ENCODE measurements at places on chromosomes 16 and 17.
A peak's percentile ranks its signal among the peaks of the same experiment; 100 is the strongest.

DNA sequence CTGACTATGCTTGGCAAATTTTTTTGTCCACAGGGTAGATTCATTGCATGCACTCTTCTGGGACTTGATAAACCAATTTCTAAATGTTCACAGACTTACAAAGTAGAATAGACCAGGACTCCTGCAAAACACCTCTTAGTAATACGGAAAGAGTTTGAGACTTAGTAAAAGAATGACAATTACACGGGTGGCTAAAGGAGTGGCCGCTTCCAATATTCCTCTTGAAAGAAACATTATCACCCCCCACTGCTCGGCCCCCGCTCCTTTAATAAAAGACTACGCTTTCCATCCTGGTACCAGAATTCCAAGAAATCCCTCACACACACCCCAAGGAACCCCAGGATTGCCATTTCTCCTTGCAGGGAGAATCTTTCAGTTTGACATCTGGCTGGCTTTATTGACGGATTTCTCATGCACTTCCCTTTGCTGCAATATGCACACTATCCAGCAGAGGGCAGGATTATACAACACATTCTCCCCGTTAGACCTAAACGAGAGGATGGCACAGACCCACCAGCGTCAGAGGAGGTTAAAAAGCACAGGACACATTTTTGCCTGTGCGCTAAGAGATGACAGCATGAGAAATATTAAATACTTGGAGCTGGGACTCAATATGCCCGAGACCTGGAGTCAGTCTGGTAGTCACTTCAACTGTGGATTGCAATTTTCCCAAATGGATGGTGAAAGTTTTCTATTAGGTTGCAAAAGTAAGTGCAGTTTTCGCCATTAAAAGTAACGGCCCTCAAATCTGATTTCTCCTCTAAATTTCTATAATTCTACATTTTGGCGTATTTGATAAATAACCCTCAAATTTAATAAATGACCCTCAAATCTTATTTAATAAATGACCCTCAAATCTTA is 46.6 kb upstream of the NUDT7 start:
- DNase-seq: peak; percentile 78

- no peak for DNase-seq
Observed at GRCh38 chr17:62193249-62193648, 128.2 kb upstream of the MED13 start.

DNA sequence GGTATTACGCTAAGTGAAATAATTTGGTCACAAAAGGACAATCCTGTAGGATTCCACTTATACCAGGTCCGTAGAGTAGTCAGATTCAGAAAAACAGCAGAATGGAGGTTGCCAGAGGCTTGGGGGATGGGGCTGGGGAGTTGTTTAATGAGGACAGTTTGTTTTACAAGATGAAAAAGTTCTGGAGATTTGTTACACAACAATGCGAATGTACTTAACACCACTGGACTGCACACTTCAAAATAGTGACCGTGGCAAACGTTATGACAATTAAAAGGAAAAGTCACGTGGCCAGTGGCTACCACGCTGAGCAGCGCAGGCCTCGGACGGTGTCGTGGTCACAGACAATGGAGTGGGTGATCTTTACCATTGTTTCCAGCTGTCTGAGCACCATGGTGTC is 338.1 kb downstream of the SEC14L1 start:
- DNase-seq: no peak

DNA sequence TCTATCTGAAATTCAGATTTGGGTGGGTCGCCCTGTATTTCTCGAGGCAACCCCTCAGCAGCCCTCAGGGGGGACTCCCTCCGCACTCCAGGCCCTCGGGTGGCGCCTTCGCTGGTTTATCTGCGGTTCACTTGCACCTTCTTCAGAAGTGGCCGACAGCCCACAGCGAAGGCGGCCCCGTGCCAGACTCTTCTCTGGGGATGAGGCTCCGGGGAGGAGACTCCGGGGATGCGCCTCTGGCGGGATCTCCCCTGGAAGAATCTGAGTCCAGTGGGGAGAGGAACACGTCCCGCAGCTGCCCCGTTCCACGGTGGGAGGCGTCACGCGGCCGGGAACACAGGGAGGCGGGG is 63.9 kb upstream of the DNAJA2 start:
- DNase-seq: no peak

GRCh38 chr16:89161763-89162713 is 9.5 kb upstream of the CDH15 start:
- no peak for DNase-seq

- no peak for DNase-seq
Observed at GRCh38 chr17:57343717-57344116, 87.4 kb downstream of the MSI2 start.

DNA sequence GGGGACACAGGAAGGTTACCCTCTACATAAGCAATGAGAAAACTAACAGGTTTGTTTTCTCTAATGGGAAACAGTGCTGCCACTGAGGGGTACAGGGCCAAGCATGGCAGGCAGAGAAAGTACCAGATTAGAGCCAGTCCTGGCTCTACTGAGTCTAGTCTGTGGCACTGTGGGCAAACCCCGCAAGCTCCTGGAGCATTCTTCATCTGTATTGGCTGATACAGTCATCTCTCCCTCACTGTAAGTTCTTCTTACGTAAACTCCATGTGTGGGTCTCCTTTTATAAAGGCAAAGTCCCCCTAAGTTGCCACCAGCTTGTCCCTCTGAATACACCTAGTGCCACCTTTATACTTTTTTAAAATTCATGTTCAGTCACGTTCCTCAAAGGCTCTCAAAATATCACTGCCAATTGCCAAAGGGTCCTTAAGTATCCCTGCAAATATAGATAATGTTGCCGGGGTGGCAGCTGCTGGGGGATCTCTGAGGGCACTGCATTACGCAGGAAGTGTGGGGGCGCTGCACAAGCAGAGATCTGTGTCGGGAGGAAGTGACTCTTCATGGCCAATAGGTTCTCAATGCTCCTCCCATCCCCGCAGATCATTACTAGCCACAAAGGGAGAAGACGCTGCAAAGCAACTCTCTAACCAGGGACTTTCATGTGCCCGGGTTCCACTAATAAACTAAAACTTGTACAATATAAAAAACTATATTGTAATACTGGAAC is 18.8 kb downstream of the XPO6 start:
- no peak for DNase-seq

DNA sequence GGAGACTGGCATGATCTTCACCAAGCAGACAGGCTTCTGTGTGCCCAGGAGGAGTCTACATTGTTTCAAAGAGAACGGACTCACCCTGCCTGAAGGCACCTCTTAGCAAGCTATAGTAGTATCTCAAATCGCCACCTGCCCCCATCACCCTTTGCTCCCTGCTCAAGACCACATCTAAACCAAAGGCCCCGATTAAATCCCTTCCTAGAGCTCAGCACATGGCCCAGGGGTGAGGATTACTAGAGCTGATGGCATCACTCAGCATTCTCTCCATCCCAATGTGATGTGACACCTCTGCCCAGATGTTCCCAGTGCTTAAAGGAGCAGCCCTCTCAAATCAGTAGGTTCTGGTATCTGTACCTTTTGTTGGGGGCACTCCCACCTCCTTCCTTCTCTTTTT is 8.0 kb upstream of the CDC42EP4 start:
- DNase-seq: no peak

DNA sequence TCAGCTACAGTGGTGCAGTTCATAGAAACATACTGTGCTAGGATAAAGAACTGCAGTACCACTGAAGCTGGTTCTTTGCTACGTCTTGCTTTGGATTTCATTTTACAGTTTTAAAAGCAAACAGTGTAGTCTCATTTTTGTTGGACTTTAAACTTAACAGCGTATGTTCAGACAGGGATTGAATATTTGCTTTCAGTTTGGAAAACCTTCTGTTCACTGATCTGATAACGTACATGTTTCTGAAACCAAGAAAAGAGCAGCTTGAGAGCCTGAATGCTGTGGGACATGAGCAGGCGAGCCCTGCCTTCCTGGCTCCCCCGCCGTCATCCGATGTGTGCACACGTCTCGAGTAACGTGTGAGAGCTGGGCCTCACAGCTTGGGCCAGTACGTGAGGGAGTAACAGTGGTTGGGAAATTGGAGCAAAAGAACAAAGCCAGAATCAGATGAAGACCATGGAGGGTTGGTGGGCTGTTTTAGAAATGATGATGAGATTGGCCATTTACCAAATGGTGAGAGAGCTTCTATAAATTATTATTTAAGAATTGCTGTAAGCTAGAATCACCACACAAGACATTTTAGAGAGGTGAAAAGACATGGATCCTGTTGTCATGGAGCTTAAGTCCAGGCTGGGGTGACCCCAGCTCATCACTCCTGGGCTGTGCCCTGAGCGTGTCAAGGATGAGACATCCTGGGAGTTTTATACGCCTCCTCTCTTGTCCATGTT is 20.8 kb upstream of the CLEC18C start:
- no peak for DNase-seq

DNA sequence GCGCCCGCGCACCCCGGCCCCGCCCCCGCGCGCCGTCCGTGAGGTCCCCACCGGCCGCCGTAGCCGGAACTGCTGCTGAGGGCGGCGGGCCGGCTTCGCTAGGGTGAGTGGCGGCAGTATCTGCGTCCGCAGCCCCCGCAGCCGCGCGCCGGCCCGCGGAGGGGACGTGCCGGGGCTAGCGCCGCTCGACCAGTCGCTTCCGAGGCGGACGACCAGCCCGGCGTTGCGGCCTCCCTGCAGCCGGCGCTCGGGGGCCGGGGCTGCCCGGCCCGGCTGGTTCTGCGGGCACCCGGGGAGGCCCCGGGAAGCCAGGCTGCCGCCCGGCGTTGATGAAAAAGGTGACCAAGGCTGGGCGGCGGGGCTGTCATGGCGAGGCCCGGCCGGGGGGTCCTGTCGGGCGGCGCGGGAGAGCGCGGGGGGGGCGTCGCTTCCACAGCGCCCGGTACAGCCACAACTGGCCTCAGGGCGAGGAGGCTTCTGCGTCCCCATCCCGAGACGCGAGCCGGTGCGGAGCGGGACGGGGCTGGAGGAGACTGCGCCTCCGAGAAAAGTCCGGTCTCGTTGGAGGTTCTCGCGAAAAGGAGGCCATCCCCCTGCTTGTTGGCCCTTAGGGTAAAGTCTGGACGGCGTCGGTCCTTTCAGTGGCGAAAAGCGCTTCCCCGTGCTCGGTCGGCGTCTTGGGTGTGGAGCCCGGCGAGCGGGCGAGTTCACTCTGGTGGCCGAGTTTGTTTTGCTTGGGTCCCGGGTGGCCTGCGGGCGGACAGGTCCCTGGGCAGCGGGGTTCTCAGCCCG is at the start of gene CRAMP1:
CRAMP1 (plus strand) TSS at position 41 of the 792 bp plus-strand sequence. CDS start 2,280 bp downstream, outside the sequence.
- DNase-seq: peak; percentile 22

GRCh38 chr17:82087961-82088837 is 9.8 kb downstream of the FASN start:
- DNase-seq: no peak

DNA sequence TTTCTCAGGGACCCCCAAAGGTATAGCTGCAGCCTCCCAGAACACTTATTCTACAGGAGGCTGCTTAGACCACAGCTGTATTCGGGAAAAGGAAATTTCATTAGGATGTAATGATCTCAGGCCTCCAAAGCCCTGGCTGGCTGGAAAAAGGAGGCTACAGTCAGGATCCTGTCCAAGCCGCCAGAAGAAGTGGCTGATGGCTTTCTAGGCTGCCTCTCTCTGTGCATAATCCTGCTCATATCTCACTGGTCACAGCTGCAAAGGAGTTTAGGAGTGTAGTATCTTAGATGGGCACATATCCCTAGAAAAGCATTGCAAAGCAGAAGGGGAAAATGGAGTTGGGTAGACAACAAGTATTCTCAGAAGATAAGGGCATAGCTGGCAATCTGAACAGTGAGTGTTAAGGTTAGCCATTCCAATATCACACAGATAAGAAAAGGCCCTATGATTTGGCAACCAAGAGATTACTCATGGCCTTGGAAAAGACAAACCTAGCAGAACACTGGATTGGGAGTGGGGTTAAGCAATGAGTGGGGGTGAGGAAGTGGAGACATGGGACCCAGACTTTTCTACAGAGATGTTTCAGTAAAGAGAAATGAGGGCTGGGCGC is 26.0 kb upstream of the PRKCA start:
- DNase-seq: peak; percentile 62

GRCh38 chr17:53548252-53548651 is 274.5 kb upstream of the KIF2B start:
- DNase-seq: no peak

DNA sequence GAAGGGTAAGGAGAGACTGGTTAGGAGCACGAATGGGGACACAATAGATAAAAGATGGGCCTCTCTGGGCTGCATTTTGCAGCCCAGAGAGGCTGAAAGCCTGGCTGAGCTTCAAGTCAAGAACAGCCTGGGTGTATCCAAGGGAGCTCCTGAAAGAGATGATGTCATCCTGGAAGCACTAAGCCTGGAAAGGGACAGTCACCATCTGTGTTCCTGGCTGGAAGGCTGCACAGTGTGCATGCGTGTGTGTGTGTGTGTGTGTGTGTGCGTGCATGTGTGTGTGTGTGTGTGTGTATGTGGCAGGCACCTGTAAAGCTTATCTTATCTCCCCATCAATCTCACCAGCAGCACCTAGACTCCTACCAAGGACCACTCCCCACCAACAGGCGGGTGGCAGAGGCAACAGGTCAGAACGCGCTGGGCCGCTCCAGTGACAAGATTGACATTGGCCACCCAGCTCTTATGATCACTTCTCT is 44.1 kb downstream of the COG7 start:
- no peak for DNase-seq

GRCh38 chr17:64773836-64774761 is 112.0 kb upstream of the SMURF2 start:
- peak; percentile 91 for DNase-seq

DNA sequence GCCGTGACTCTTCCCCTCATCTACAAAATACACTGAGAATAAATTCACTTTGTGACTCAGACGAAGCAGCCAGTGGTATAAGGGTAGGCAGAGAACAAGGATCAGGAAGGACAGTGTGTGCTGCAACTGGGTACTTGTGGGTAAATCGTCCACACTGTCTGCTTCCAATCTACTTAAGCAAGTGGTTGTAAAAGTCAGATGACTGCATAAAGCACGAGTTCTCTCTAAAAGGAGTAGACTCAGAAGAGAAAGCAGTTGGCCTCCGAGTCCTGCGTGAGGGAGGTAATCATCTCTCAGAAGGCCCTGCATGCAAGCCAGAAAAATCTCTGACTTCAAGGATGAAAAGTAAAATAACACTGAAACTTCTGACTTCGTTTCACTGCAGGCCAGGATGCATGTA is 43.1 kb downstream of the ANKFY1 start:
- no peak for DNase-seq

GRCh38 chr16:78147911-78148401 is 48.5 kb downstream of the WWOX start:
- DNase-seq: no peak

GRCh38 chr17:82280537-82280936 is 7.0 kb upstream of the CSNK1D start:
- DNase-seq: no peak

GRCh38 chr16:75821117-75821516 is 94.8 kb upstream of the CPHXL start:
- DNase-seq: no peak

GRCh38 chr17:61436995-61437704 is 15.1 kb upstream of the TBX4 start:
- no peak for DNase-seq

DNA sequence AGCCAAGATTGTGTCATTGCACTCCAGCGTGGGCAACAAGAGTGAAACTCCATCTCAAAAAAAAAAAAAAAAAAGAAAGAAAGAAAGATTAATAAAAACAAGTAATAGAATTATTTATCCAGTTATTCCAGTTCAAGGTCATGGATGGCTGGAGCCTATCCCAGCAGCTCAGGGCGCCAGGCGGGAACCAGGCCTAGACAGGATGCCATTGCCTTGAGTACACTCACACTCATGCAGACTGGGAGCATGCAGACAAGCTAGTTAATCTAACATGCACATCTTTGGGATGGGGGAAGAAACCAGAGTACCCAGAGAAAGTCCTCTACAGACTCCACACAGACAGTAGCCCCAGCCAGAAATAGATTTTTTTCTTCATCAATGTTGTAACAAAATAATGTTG is 17.9 kb downstream of the PDP2 start:
- DNase-seq: no peak

Measured in MCF 10A (cell line).